ENCODE measurements at places on chromosomes 4 and X.

- no peak for ATAC-seq
- H3K27me3 ChIP-seq = no peaks in the 10 kb centered on the region
- no peak overlapping the region for H3K4me3 ChIP-seq
- H3K4me1 ChIP-seq = peaks cover 12% of the 10 kb centered on the region
- no peak overlapping the region for H3K27ac ChIP-seq
Observed at GRCh38 chr4:81789741-81790399, 318.2 kb upstream of the RASGEF1B start.

DNA sequence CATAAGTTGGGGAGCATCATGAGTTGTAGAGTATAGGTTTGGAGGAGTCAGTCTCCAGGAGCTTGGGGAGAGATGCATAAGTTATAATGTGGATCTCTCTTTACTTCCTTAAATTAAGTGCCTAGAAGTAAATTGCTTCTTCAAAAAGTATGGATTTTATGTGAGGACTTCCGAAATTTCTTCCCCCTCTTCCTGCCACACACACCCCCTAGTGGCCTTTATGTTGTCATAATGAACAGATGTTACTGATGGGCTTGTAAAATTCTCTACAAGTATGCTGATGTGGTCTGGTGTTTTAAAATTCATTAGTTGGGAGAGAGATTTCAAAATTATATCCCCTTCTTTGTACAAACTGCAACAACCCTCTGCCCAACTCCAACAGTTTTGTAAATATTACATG, 2.3 kb upstream of the METTL14 start:
- no peak overlapping the region for H3K27ac ChIP-seq
- no peaks in the 10 kb centered on the region for H3K36me3 ChIP-seq
- no peak overlapping the region for H3K4me3 ChIP-seq

DNA sequence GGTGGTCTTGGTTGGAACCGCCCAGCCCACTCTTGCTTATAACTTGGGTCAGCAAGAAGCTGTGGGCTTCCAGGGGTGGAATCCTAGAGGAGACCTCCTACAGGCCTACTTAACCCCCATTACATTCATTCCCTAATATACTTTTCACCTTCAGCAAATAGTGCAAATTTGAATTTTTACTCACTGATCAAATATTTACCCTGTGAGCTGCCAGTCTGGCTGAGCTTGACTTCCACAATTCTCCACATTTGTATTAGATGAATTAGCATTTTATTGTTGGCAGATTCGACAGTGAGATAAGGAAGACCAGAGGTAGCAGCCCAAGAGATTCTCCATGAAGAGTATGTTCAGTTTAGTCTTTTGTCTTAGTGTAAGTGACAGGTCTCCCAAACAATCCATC, 199.6 kb downstream of the BCOR start:
- no peak overlapping the region for H3K4me3 ChIP-seq
- H3K27ac ChIP-seq = no peak overlapping the region
- H3K36me3 ChIP-seq = no peaks in the 10 kb centered on the region
- no peak for ATAC-seq

DNA sequence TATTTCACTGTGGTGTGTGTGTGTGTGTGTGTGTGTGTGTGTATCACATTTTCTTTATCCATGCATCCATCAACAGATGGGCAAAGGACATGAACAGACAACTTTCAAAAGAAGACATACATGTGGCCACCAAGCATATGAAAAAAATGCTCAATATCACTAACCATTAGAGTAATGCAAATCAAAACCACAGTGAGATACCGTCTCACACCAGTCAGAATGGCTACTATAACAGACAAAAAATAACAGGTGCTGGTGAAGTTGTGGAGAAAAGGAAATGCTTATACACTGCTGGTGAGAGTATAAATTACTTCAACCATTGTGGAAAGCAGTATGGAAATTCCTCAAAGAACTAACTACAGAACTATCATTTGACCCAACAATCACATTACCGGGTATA, 83.4 kb downstream of the PALLD start:
- no peaks in the 10 kb centered on the region for H3K27me3 ChIP-seq
- H3K36me3 ChIP-seq = no peaks in the 10 kb centered on the region
- H3K4me1 ChIP-seq = no peaks in the 10 kb centered on the region
- no peak for ATAC-seq
- no peak overlapping the region for H3K27ac ChIP-seq
- no peak overlapping the region for H3K4me3 ChIP-seq

DNA sequence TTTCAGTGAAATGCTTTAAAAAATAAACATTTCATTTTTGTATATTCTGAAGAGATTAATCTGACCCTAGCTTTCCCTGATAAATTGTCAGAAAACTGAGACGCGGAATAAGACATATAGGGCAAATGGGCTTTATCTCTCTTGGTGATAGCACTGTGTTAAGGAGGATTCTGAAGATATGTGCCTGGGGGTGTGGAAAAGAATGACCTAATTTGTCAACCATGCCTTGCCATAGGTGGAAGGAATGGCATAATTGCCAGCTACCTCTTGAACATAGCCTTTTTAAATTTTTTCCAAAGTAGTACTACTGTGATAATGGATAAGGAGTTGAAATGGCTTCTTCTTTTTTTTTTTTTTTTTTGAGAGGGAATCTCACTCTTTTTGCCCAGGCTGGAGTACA, 11.7 kb downstream of the JADE1 start:
- peaks cover 9% of the 10 kb centered on the region for H3K36me3 ChIP-seq
- no peak for ATAC-seq
- H3K4me3 ChIP-seq = no peak overlapping the region
- H3K27ac ChIP-seq = no peak overlapping the region

DNA sequence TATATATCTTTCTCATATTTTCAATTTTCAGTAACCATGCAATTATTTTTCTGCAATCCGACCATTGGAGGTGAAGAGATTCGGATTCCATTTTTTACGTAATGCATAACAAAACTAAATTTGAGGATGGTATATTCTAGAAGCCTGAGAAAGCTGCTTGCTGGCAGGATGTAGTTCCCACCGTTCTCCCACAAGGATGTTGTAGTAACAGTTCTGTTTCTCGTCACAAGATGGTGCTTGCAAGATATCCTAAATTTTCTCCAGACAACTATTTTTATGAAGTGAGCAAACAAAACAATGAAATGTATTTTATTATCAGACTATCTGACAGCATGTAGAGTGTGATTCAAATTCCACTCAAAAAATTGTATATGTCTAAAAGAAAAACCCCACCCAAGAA, 10.7 kb downstream of the PWWP3B start:
- no peak for ATAC-seq
- no peak overlapping the region for H3K27ac ChIP-seq

DNA sequence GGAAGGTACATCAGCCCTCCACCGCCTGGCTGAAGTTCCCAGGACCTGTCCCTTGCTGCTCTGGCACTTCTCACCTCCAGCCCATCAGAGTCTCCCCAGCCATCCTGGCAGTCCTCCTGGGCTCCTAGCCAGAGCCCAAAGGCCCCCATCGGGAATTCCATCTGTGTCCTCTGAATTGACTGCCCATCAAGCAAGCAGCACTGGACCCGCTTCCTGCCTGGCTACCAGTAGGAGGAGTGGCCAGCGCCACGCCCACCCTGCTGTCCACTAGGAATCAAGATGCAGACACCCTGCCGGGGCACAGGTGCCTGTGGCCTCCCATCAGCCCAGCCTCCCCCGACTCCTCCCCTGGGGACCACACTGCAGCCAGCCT, 47.2 kb downstream of the C4orf50 start:
- no peaks in the 10 kb centered on the region for H3K36me3 ChIP-seq
- no peak overlapping the region for H3K27ac ChIP-seq

DNA sequence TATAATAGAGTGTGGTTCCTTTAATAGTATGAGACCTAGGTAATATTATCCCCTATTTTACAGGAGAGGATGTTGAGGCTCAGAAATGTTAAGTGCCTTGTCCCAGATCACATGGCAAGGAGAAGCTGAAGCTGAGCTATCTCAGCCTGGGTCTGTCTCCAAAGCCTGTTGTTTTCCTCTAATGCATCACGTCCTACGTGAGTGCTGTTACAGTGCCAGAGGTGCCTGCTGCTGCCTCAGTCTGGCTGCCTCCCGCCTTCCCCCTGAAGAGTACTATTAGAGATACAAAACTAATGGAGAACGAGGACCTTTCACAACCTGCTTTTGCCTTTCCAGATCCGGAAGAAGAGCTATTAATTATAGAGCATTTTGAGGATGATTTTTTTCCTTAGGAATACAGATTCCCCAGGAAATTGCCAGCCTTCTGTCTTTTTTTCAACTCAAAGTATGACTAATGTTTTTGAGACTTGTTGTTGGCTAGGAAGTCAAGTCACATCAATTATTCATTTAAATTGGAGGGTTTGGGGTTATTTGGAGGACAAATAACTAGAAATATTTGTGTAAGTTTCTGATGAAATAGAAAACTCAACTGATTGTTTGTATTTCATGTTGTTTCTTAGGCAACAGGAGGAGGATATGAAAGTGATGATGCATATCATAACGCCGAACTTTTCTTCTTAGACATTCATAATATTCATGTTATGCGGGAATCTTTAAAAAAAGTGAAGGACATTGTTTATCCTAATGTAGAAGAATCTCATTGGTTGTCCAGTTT, 43.9 kb upstream of the MTMR1 start:
- no peak overlapping the region for H3K4me3 ChIP-seq
- H3K27me3 ChIP-seq = no peaks in the 10 kb centered on the region
- no peak for ATAC-seq
- peak overlapping the region; percentile 25 for H3K27ac ChIP-seq
- no peaks in the 10 kb centered on the region for H3K4me1 ChIP-seq

DNA sequence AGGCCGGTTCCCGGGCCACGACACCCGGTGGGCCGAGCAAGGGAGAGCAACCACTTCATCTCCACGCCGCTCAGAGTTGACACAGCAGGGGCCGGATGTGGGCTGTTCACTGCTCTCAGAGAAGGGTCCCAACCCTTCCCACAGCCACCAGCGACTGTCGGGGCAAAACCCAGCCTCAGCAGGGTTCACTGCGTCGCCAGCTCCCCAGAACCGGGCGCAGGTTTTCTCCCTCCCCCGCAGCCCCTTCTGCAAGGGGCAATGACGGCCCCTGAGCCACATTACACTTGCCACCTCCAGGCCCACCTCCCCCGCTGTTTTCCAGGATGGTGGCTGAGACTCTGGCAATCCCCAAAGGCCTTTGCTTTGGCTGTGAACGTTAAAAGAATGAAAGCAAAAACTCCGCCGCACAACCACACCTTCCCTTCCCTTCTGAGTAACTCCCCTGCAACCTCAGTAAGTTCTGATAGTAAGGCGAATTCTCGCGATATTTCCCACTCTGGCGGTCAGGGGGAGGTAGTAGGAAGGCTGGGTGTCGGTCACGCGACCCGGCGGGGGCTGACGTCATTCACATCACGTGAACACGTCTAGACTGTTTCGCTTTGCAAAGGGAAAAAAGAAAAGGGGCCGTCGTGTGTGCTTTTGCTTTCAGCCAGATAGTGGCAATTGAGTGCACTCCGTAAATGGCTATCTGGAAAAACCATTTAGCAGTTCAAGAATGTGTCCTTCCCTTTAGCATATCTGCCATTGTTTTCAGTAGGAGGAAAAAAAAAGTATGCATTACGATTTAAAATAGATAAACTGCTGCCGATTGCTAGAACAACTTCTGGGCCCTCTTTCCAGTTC, 869 bp upstream of the CAMK2D start:
- peaks cover 18% of the 10 kb centered on the region for H3K4me1 ChIP-seq
- H3K27me3 ChIP-seq = no peaks in the 10 kb centered on the region
- H3K4me3 ChIP-seq = peak overlapping the region; percentile 96
- peak; percentile 88 for ATAC-seq

- no peak for ATAC-seq
- peaks cover 72% of the 10 kb centered on the region for H3K27me3 ChIP-seq
- H3K36me3 ChIP-seq = no peaks in the 10 kb centered on the region
- H3K4me1 ChIP-seq = no peaks in the 10 kb centered on the region
Observed at GRCh38 chr4:140136509-140136908, 17.5 kb downstream of the MAML3 start.

DNA sequence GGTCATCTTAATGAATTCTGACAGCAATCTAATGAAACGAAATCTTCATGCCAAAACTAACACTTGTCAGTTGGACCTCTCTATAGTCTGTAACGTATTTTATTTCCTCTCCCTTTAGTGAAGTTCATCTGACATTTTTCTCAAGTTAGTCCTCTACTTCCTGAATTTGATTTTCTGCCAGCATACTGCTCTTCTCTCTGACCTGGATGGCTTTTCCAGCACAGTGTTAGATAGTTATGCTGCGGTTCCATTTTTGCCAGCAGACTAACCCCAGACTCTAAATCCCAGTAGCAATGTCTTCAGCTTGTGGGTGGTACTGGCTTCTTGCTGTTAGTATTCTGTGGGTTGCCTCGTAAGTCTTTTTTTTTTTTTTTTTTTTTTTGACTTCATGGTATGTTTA, 146.7 kb upstream of the VEGFC start:
- H3K27me3 ChIP-seq = no peaks in the 10 kb centered on the region
- H3K4me1 ChIP-seq = no peaks in the 10 kb centered on the region
- H3K4me3 ChIP-seq = no peak overlapping the region
- no peaks in the 10 kb centered on the region for H3K36me3 ChIP-seq
- ATAC-seq = no peak
- H3K27ac ChIP-seq = no peak overlapping the region

DNA sequence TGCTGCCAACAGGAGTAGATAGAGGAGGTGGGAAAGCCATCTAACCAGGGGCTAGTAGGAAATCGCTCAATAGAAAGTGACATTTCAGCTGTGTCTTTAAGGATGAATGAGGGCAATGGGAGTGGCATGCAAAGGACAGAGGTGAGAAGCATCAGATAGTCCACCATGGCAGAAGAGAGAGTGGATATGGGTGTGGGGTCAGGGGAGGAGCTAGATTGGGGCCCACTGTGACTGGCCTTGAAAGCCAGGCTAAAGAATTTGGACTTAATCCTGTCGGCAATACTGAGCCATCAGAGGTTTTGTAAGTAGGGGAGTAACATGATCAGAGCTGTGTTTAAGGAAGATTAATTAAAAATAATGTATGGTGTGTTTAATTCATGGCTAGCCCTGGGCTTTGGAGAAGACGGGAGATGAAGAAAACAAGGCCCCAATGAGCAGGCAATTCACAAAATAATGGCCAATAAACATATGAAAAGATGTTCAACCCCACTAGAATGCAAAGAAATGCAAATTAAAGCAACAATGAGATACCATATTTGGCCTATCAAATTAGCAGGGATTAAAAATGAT, 98.1 kb upstream of the PJA1 start:
- ATAC-seq = no peak
- H3K4me3 ChIP-seq = no peak overlapping the region
- no peaks in the 10 kb centered on the region for H3K4me1 ChIP-seq
- peaks cover 16% of the 10 kb centered on the region for H3K27me3 ChIP-seq
- H3K27ac ChIP-seq = no peak overlapping the region

- H3K4me1 ChIP-seq = peaks cover 8% of the 10 kb centered on the region
- H3K27me3 ChIP-seq = peaks cover 42% of the 10 kb centered on the region
- no peak for ATAC-seq
- no peak overlapping the region for H3K4me3 ChIP-seq
- no peaks in the 10 kb centered on the region for H3K36me3 ChIP-seq
Observed at GRCh38 chr4:7252510-7253340, 60.4 kb downstream of the SORCS2 start.

Data from stimulated activated memory B cell treated with anti-CD40 and anti-IgM and Interleukin-4, amounts not matched to agents 10 μg/mL and 1 μg/mL and 100 μg/mL, for 72 hours (primary cell).